Activated CD8-positive, alpha-beta memory T cell treated with anti-CD3 and anti-CD28 coated beads, Interleukin-2, amount 50 U/mL, for 48 hours (primary cell): ENCODE measurements at places on chromosomes 12 and 14.

DNA sequence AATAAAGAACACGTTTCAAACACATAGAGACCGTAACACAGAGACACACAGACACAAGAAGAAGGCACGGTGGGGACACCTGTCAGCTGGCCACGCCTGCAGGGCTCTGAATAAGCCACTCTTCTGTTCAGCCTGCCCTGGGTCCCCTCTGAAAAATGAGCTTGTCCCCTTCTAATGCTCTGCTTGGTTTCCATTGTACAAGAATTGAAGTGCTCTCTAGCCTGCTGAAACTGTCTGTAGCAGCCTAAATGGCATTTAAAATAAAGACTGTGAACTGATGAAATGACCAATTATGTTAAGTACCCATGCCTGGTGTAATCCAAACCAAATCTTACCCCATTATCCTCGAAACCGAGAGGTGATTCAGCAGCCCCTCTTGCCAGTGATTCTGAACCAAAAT is 139.8 kb downstream of the FOXN3 start:
- DNase-seq, result no peak

GRCh38 chr14:55697414-55697861 is 117.4 kb downstream of the KTN1 start:
- DNase-seq, result no peak

DNA sequence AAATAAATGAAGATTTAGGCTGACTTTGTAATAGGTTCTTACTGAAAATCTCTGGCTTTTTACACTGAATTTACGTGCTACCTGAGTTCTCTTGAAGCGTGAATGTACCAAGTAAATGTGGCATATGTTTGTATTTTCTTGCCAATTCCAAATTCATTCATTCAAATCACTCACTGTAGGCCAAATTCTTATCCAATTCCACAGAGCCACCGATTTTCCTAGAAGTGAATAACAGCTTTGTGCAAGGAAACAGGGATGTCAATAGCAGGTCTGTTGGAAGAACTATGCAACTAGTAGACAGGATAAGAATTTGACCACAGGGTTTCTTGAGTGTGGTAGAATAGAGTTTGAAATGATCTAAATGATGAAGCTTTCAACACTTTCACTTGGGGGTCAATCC is 86.8 kb downstream of the SOX5 start:
- DNase-seq, result no peak

GRCh38 chr14:93961620-93962019 is 14.8 kb downstream of the ASB2 start:
- DNase-seq, result no peak

GRCh38 chr14:20494935-20495766 is 10.2 kb upstream of the RNASE10 start:
- DNase-seq, result no peak

DNA sequence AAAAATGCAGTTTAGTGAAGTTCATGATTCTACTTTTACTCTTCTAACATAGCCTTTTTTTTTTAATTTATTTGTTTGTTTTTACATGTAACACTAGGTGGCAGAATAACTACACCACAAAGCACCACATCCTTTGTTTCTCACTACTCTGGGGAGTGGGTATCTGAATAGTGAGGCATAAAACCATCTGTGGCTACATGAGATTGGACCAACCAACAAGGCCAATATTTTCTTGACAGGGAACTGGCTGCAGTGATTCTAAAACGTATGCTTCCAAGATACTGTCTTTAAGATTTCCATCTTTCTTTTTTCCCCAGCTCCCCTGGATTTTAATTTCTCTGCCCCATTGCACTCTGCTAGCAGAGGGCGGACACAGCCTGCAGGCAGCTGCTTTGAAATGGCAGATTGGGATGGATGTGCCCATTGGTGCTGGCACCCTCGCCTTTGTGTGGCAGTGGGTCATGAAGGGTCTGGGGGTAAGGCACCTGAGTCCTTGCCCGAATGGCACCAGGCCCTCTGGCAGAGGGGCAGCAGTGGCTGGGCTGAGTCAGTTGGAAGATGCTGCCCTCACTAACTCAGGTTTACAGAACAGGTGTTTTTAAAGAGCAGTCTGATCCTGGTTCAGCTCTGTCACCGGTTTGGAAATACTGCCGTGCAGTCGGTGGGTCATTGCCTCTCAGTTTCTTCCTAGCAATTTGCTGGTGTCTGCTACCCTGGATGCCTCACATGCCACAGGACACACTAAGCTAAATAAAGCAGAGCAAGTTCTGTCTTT is 429.1 kb downstream of the RAD51B start:
- DNase-seq, result no peak

DNA sequence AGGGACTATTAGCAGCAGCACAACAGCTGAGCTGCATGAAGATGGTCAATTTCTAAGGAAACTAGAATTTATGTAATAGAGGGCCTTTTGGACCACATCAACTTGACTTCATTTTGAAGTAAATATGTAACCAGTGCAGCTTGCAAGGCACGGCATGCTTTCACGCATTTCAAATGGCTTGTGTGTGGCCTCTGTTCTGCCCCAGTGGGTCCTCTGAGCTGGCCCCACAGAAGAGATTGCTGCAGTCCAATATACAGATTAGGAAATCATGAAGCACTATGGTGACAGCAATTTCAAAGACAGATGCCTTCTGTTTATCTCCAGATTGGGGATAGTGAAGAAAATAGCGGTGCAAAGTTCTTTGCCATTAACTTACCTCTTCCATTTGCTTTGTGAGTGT is 101.4 kb downstream of the PDZRN4 start:
- no peak for DNase-seq

- DNase-seq, result no peak
These were observed 161.7 kb downstream of the TMX1 start for GRCh38 chr14:51401756-51402155.

GRCh38 chr12:109445191-109445609 is 31.9 kb downstream of the KCTD10 start:
- no peak for DNase-seq

GRCh38 chr14:34593740-34594375 is 36.1 kb downstream of the SNX6 start:
- peak; percentile 33 for DNase-seq

DNA sequence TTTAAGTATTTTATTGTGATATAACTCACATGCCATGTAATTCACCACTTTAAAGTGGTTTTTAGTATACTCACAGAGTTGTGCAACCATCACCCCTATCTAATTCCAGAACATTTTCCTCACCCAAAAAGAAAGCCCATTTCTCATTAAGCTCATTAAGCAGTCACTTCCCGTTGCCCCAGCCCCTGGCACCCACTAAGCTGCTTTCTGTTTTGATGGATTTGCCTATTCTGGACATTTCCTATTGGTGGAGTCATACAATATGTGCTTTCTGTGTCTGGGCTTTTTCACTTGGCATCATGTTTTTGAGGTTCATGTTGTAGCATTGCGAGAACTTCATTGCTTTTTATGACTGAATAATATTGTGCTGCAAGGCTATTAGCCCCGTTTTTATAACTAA is 66.0 kb downstream of the ARL6IP4 start:
- DNase-seq, result no peak

- no peak for DNase-seq
These were observed 12.2 kb downstream of the SLC7A7 start for GRCh38 chr14:22802860-22803686.
